NCI-H2081 (cell line): ENCODE measurements at places on chromosomes 5 and 9.

DNA sequence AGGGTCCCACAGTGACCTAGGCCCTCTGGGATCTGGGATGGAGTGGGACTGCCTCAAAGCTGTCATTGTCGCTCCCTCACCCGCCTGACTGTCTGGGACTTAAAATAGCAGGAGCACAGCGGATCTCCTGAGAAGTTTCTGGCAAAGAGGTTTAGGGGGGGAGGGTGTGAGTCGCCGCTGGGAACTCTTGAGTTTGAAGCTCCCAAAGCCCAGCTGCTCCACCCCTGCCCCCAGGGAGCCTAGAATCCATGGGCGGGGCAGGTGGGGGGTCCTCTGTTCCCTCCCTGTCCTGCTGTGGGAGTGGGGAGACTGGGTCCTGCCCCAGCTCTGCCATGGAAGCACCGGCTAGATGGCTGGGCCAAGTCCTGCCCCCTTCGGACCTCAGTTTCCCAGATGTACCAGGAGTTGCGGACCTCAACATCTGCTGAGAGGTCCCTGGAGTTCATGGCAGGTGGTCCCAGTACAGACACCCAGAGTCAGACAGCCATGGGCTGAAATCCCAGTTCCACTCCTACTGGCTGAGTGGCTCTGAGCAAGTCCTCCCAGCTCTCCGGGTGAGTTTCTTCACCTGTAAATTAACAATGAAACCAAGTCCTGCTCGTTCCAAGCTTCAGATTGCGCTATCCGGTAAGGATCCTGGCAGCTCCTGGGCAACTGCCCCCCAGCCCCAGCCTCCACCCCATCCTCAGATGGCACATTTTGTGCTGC, 985 bp upstream of the WDR38 start:
- no peak for DNase-seq

GRCh38 chr5:142517840-142518239, 168.1 kb downstream of the FGF1 start:
- DNase-seq = no peak

- DNase-seq = no peak
Observed at GRCh38 chr9:82513242-82513751, 524.7 kb downstream of the SPATA31D1 start.

DNA sequence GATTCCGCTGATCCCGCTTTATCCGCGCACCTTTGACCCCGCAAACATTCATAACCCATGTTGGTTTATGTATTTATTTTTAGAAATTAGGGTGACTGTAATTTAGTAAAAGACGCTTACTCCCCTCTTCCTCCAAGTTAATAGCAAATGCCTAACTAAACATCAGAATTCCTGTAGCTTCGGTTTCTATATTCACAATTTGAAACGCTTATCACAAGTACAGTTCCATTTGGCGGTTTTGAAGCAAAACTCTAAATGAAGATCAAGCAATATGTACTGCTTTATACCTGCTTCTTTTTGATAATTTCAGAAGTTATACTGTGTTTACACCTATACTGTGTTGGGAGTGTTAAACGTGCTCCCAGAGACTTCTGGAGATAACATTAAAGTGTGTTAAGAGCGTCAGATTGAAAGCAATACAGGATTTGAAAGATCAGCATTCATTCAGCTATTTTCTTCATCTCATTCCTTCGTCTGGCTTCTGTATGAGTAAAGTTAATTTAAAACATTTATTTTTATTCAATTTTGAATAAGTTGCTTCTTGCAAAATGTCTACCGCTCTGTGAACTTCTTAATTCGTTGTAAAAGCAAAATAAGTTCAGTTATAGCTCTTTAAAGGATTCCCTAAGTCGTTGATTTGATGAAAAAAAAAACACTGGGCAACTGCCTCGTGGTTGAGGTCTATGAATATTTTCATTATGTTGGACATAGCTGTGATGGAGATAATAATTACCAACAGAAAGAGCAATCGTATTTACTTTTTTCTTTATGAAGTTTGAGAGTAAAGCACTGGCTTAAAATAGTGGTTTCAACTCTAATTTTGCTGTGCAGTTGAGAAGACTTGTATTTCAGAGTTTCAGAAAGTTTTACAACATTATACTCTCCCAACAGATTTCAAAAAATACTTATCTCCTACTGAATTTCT, 2.5 kb downstream of the PRDM6 start:
- DNase-seq = no peak
